SJSA1 (cell line): ENCODE measurements at places on chromosomes 16 and 17. TPM values are rescaled to one million over a fixed set of nuclear protein-coding genes. Genes with fewer than 3 reads are reported as not detected.

DNA sequence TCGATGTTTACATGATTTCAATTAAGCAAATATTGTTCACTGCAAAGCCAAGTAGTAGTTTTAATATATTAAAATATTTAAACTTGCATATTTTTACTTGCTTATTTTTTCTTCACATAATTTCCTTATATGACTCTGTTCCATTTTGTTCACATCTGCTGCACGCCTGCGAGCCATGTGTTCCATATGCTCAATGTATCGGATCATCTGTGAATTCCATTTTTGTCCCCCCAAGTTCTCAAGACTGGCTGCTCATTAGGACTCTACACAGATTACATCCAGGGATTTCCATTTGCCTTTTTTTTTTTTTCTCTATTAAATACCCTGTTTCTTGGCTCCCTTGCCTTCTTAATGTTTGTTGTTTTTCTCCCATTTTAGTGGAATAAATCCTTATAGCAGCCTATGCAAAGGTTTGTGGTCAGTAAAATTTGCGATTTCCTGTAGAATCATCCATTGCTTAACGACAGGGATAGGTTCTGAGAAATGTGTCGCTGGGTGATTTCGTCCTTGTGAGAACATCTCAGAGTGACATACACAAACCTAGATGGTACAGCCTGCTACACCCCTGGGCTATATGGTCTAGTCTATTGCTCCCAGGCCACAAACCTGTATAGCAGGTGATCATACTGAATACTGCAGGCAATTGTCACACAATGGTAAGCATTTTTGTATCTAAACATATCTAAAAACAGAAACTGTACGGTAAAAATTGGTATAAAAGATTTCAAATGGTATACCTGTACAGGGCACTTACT, 30.2 kb upstream of the TEKT3 start:
- no peak for DNase-seq

The KRT20 gene
- not detected in 2 replicates for total RNA-seq

DNA sequence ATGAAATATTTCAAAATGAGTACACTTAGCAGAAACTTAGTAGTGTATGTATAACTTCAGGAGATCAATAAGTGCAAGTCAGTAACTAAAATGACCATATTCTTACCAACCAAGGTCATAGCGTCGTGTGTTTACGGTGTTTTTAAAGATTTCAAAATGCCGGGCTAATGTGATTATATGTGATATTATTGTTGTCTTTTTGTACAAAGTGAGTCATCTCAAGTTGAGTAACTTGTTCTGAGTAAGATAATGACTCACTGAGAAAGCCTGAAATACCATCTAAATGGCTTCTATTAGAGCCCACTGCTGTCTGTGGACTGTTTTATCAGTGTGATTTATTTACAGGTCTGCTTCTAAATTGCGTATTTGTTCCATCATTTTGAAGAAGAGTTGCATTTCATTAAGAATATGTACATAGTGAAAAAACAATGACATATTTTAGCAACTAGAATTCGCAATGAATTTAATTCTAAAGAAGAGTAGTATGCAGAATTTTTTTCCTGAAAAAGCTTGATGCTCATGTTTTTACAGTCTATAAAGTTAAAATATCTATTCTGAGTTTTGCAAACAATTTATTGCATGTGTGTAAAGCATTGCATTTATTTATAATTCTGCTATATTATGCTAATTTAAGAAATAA, 12.7 kb downstream of the KRT12 start:
- DNase-seq, result peak; percentile 72

GRCh38 chr17:45584092-45585036, 93.8 kb upstream of the PLEKHM1 start:
- peak; percentile 77 for DNase-seq

DNA sequence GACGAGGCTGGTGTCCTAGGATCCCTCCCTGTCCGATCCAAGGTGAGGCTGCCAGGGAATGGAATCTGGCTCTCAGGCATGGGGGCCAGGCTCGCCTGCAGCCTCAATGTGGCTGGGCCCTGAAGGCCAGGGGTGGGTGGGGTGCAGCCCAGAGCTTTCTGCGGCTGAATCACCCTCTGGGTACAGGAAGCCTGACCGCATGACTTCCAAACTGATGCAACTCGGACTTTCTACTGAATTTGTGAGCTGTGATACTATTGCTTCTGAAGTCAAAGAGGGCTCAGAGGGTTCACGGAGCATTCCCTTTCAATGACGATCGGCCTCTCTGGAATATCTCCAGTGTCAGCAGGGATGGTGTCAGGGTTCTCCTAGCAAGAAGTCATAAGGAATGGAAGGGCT, 123.7 kb downstream of the METRNL start:
- DNase-seq, result peak; percentile 55

- DNase-seq, result no peak
These were observed 101.7 kb upstream of the GPR139 start for GRCh38 chr16:20175358-20175757.

The TAC4 gene
- total RNA-seq, result not detected in 2 replicates

DNA sequence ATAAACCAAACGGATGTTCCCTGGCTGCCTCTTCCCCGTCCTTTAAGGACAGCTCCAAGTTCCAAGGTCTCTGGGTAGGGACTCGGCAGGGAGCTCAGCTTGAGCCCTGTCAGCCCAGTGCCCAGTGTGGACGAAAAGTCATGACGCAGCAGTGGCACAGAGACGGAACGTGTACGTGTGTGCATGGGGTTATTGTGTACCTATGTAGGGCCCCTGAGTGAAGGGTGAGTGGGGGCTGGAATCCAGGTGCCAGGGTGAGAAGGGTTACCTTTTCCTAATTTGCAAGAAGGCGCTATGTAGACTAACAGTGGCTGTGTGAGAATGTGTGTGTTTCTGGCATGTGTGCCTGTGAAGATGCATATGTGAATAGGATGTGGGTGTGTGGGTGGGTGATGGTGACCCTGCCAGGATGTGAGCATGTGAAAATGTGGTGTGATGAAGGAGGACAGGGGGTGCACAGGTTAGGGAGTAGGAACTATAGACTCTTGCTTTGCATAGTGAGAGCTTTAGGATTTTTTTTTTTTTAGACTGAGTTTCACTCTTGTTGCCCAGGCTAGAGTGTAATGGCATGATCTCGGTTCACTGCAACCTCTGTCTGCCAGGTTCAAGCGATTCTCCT, 6.0 kb downstream of the SCN4A start:
- DNase-seq, result no peak

DNA sequence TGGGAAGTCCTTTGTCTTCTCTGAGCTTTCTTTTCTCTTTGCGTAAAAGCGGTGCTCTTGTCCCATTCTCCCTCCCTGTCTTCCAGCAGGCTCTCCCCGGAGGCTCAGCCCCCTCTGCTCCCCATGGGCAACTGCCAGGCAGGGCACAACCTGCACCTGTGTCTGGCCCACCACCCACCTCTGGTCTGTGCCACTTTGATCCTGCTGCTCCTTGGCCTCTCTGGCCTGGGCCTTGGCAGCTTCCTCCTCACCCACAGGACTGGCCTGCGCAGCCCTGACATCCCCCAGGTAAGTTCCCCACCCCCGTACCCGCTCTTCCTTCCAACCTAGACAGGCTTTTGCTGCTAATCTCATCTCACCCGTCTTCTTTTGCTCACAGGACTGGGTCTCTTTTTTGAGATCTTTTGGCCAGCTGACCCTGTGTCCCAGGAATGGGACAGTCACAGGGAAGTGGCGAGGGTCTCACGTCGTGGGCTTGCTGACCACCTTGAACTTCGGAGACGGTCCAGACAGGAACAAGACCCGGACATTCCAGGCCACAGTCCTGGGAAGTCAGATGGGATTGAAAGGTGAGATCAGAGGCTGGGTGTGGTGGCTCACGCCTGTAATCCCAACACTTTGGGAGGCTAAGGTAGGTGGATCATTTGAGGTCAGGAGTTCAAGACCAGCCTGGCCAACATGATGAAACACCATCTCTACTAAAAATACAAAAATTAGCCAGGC, 1.3 kb downstream of the TMEM219 start:
- no peak for DNase-seq

DNA sequence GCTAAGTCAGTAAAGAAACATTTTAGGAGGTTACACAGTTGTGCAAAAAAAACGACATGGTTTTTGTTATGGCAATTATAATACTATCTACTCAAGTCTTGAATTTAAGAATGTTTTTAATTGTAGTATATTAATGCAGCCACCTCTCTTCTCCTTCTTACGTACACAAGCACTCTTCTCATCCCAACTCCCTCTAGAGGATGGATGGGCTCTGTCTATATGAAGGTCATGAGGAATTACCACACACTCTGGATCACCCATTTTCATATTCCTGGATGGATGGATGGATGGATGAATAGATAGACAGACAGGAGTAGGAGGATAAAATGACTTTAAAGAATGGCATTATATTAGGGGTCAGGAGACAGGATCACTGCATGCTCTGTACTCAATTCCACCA, 120.0 kb downstream of the PHKB start:
- no peak for DNase-seq
